ENCODE measurements at places on chromosomes 2 and 18. TPM values are rescaled to one million over a fixed set of nuclear protein-coding genes. Genes with fewer than 3 reads are reported as not detected.

GRCh38 chr18:55781481-55781957 is 193.5 kb upstream of the TCF4 start:
- DNase-seq: peak; percentile 82

GRCh38 chr2:148627224-148627623 is 17.3 kb upstream of the EPC2 start:
- no peak for DNase-seq

- DNase-seq: no peak
Observed at GRCh38 chr2:229684942-229685562, 29.3 kb downstream of the DNER start.

DNA sequence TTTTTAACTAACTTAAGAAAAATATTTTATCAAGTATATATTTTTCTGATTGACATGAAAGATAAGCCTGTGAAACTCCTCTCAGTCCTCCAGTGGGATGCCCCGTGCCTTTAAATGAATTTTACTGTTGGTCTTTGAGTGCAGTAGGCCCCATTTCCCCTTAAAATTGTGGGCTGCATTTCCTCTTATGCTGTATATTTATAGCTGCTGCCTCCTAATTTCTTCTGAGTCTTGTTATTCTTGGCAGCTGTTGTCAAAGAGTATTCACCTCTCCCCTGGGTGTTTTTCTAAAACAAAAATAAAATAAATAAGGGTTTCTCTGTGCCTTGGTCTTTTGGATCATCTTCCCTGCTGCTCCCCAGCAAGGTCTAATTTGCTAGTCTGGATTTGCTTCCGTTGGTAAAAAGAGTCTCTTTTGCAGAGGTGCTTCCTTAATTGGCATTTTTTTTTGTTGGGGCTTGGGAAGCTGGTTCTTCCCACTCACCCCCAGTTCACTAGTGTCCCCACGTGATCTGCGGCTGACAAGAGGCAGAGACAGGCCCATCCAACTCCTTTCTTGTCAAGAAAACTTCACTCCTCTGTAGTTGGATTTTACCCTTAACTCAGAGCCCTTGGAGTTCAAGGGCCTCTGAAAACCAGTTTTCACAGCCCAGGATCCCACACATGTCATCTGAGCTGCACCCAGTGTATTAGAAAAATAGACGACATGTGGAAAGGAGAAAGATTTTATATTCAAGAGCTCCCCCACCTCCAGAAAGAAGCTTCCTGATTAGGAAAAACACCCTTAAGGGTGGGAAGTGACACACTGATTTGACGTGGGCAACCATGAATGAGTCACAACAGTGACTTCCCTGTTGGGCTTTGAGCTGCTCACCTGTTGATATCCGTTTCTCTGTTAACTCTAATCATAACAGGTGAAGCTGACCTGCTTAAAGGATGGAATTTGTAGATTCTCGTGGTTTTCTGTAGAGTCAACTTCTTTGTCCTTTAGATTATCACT is 431.5 kb downstream of the DCDC2C start:
- DNase-seq: no peak

- DNase-seq: peak; percentile 21
Observed at GRCh38 chr2:54768772-54769428, 45.4 kb downstream of the EML6 start.

- DNase-seq: no peak
Observed at GRCh38 chr18:34729740-34730355, 19.8 kb downstream of the DTNA start.

DNA sequence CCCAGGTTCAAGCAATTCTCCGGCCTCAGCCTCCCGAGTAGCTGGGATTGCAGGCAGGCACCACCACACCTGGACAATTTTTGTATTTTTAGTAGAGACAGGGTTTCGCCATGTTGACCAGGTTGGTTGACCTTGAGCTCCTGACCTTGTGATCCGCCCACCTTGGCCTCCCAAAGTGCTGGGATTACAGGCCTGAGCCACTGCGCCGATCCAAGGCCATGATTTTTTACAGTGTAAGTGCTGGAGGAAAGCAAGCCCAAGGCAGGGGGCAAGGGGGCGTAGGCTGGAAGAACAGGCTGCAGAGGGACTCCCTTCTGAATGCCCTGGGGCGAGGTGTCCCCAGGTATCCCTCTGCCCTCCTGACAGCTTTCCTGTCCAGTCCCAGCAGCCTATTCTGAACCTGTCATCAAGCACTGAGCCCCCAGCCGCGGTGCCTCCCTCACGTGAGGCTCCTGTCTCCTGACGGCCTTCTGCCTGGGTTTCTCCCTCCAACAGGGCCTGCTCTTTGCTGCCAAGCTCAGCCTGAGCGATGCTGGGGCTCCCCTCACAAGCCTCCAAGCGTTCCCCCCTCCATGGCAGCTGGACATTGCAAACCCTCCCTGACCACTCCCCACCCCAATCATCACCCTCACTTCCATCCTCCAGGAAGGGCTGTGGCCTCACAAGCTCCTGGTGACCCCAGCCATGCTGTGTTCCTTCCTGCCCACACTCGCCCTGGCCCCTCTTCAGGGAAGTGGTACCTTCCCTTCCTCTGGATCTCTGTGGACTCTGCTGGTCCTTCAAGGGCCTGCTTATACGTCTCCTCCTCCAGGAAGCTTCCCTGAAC is 37.6 kb downstream of the ZFP36L2 start:
- no peak for DNase-seq

GRCh38 chr2:108594132-108594981 is 60.1 kb downstream of the LIMS1 start:
- peak; percentile 92 for DNase-seq

DNA sequence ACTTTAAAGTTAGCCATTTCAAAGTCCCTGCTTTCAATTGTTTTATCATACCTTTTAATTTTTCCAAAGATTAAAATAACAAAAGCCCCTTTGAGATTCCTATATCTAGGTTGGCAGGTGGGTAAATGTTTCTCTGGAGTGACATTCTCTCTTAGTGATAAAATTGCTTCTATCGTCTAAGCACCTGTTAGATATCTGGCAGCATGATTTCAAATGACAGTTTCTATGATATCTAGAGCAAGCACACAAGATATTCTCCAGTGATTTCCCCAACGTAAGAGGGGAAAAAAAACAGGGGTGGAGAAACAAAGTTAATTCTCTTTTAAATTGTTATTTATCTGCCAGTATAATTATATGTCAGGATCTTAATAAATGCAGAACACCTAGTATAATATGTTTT is 610.2 kb downstream of the DSC3 start:
- no peak for DNase-seq

GRCh38 chr2:147294825-147295392 is 549.9 kb upstream of the ACVR2A start:
- DNase-seq: peak; percentile 1

GRCh38 chr2:8219631-8220355 is 462.1 kb upstream of the ID2 start:
- peak; percentile 77 for DNase-seq

DNA sequence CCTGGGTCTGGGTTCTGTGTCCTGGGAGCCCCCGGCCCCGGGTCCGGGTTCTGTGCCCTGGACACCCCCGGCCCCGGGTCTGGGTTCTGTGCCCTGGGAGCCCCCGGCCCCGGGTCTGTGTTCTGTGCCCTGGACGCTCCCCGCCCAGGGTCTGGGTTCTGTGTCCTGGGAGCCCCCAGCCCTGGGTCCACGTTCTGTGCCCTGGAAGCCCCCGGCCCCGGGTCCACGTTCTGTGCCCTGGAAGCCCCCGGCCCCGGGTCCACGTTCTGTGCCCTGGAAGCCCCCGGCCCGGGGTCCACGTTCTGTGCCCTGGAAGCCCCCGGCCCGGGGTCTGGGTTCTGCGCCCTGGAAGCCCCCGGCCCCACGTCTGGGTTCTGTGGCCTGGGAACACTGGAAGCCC is 253.9 kb downstream of the TWIST2 start:
- no peak for DNase-seq

- no peak for DNase-seq
Observed at GRCh38 chr2:241809383-241810306, 652 bp downstream of the NEU4 start.

- no peak for DNase-seq
Observed at GRCh38 chr2:200689115-200689514, 103.3 kb downstream of the AOX1 start.

DNA sequence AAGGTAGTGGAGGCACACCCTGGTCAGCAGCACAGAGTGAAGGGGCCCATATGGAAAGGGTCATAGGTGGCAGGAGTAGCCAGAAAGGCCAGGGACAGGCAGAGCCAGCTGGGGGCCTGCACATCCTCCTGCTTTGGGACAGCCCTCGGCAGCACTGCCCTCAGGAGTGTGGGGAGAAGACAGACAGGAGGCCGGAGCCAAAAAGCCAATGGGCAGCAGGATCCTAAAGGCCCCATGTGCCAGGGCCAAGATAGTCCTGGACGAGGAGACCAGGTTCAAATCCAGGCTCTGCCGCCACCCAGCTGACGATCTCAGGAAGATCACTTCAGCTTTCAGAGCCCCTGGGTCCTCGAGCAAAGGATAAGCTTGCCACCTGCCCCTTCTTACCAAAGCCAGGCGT is 220.1 kb downstream of the TMEM163 start:
- DNase-seq: no peak

Gene PGAP1
- 7.8 TPM for total RNA-seq

Gene CNDP2
- total RNA-seq: 65.3 TPM

Gene CNRIP1
- 36.4 TPM for total RNA-seq

Gene LINC00305
- not detected for total RNA-seq

Gene ECEL1
- not detected for total RNA-seq

Gene UPP2
- not detected for total RNA-seq

Gene NIF3L1
- 38.3 TPM for total RNA-seq

Gene C2orf66
- 0.32 TPM for total RNA-seq

Gene NMUR1
- not detected for total RNA-seq
